ENCODE measurements at places on chromosomes 5 and 9.

GRCh38 chr5:58885260-58885659 is 302.4 kb downstream of the RAB3C start:
- no peak for DNase-seq

DNA sequence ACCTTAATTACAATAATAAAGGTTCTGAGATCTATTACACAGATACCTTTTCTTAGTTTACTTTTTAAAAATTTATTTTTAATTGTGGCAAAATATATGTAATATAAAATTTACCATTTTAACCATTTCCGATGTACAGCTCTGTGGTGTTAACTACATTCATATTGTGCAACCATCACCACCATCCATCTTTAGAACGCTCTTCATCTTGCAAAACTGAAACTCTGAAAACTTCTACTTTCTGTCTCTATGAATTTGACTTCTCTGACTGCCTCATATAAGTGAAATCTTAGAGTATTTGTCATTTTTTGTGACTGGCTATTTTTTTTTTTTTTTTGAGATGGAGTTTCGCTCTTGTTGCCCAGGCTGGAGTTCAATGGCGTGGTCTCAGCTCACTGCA is 26.8 kb downstream of the WWC1 start:
- DNase-seq: no peak

- DNase-seq: no peak
Measured at GRCh38 chr9:111458139-111459009, 25.8 kb downstream of the ECPAS start.

DNA sequence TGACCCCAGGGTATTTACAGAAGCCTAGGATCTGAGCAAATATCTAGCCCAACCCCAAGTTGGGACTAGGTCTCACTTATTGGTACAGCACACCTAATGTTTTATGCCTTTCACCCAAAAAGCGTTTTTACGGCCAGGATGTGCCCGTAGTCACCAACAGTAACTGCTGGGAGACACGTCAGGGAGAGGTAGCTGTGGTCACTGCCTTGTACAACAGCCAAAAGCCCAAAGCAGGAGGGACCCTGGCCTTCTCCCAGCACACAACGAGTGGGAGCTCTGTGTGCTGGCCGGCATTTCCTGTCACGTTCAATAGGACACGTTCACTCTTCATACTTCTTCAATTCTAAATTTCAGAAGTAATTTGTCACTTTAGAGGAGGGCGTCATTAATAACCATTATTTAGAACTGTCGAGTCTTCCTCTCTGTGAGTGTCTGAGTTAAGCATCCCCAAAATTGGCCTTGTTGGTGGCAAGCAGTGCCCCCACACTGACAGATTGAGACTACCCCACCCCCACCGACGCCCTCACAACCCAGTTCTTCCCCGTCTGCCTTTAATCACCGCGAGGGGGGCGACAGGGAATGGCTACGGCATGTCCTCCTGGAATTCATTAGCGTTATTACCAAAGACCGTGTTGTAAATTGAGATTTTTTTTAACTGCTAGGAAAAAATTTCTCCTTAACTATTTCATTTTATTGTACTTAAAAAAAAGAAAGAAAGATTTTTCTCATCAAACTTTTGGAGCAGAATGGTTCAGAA is 80.7 kb downstream of the MVB12B start:
- no peak for DNase-seq

- no peak for DNase-seq
Measured at GRCh38 chr9:74642376-74642775, 145.2 kb downstream of the RORB start.

DNA sequence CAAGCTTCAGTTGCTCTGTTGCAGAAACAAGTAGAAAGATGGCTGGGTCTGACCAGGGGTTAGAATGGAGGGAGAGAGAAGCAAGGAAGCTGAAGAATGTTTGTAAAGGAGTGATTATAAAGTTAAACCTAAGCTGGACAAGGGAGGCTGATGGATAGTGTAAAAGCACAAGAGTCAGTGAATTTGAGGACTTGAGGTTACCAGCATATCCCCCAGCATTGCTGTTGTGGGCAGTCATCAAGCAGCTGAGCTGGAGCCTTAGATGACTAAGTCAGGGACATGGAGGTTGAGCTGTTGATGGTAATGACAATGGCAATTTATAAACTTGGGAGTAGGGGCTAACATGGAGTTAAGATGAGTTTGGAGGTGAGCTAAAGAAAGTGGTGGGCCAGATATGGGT is 131.5 kb downstream of the ERCC6L2 start:
- DNase-seq: no peak

GRCh38 chr9:14434971-14435718 is 121.2 kb upstream of the NFIB start:
- no peak for DNase-seq

GRCh38 chr9:124613849-124614248 is 106.7 kb upstream of the NR5A1 start:
- no peak for DNase-seq

DNA sequence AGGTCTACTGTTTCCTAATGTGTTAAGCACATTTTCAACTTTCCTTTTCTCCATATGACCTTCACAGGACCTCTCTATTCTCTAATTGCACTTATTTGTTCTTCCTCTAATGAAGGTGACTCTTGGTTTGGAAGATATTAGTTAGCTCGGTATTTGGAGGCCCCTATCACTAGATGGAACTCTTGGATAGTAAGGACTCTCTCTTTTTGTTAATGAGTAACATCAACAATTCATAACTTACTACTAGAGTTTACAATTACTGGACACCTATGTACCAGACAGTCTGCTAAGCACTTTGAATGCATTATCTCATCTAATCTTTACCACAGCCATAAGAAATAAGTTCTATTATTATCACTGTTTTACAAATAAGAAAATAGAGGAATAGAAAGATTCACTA is 23.4 kb upstream of the PAM start:
- DNase-seq: no peak

- DNase-seq: no peak
Measured at GRCh38 chr9:131677444-131678180, 62.3 kb downstream of the RAPGEF1 start.

GRCh38 chr5:15612915-15613635 is 113.1 kb downstream of the FBXL7 start:
- no peak for DNase-seq

DNA sequence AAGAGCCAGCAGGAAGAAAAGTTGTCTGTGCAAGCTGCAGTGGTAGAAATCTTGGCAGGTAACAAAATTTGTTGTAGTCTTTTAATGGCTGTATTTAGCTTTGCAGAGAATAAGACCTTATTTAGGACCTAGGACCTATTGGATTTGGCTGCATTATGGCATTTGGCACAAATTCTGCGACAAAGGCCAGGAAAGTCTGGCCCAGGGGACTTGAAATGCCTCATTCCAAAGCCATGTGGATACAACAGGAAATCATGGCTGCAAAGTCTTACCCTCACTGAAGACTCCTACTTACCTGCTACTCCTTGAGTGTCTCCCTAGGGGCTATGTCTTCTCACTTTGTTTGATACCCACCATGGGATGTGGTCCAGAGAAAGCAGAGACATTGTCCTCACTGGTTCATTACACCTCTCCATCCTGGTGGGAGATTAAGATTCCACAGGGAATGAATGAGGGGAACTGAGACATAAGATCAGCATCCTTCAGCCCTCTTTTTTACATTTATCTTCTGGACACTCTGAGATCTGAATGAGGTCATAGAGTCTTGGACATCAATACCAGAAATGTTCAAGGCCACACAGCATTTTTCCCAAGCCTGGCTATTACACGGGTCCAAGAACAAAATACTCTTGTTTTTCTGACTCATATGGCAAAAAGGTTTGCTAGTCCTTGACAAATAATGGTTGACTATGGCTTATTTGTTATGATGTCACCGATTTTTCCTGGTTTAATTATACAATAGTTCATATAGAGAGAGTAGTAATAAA is 119.4 kb downstream of the PDE8B start:
- no peak for DNase-seq
